ENCODE measurements at places on chromosomes 3 and 15.

DNA sequence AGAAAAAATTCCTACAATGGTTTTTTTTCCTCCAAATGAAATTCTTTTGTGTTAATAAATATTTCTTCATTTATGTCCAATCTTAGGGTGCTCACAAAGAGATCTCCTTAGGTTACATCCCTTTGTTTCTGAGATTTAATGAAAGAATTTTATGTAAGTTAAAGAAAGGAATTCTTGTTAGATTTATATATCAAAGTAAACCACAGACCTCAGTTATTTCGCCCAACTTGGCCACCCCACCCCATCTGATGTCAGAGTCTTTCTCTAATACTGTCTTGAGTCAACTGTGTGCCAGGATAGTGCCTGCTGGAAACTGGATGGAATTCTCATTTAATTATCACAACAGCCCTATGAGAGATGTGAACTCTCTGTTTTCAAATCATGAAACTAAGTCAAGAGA lies 259.9 kb downstream of the OPA1 start:
- DNase-seq = no peak

GRCh38 chr3:50088725-50089608 lies at the start of gene RBM5:
TSS of gene RBM5 (plus strand) at chr3:50088919. CDS start at chr3:50090435, 1,516 bp downstream.
- DNase-seq = peak; percentile 92

- no peak for DNase-seq
Observed at GRCh38 chr3:57779666-57780065, 23.6 kb downstream of the SLMAP start.

DNA sequence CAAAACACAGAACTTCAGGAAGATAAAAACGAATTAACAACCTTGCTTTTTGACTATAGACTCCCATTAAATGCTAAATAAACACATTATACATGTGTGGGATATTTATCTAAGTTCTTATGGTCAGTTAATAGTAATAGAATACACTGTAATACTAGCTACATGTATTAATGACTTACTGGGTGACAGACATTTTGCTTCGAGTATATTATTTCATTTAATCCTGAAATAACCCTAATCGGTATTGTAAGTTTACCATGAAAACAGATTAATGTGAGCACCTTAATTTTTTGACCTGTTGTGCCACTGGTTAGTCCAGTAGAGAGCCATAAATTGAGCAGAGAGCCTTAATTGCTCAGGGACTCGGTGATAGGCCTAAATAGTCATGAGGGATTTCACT lies 151.1 kb downstream of the ROBO2 start:
- DNase-seq = no peak

DNA sequence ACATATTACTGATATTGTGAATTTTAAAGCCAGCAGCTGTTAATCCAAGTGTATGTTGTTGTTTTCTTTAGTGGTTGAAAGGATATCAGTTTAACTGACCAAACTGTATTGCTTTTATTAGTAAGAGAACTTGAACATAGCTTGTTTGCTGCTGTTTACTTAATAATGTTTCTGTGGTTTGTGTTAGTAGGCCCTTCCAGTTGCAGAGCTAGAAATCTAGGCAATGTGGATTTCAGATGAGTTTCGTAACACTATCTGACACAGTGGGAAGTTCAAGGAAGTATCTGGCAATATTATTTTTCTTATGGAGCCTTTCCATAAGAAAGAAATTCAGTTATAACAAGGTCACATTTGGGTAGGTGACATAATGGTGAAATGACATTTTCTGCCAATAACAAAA lies 18.5 kb downstream of the ZNF609 start:
- DNase-seq = no peak

DNA sequence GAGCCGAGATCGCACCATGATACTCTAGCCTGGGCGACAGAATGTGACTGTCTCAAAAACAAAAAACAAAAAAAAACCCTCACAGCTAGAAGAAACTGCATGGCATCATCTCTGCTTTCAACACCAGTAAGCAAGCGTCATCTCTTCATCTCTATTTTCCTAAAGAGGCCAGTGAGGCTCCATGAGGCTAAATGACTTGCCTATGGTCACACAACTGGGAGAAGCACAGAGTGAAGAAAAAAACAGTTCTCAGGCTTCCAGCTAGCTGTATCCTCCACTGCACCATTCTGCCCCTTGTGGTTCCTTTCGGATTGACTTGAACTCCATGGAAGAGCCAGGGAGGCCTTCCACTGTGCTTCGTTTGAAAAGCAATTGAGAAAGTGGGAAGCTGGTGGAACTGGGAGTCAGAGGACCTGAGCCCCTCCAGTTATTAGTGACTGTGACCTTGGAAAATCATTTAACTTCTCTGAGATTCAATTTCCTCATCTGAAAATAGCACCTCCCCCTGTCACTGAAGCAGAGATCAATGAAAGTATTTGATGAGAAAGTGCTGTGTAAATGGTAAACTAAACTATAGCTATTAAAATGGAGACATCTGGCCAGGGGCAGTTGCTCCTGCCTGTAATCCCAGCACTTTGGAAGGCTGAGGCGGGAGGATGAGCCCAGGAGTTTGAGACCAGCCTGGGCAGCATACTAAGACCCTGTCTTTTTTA lies 32.1 kb upstream of the DENND4A start:
- DNase-seq = peak; percentile 91

DNA sequence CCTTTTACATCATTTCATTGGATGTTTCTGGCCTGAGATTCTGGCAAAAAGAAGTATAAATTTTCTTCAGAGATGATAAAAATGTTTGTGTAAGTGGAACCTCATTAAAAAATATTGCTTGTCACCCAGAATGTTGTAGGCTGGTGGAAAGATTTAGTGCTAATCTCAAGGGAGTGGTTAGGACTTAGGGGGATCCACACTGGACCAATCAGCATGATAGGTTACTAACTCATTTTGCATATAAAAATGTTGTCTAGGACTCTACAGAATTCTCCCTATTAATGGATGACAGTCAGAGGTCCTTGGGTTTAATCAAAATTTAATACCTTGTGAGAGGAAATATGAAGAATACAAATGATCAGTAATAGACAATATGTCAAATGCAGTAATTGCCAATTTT lies 108.6 kb upstream of the TNIK start:
- no peak for DNase-seq

- no peak for DNase-seq
Observed at GRCh38 chr3:59759298-59760031, 709.6 kb upstream of the CFAP20DC start.
